Activated T-helper 17 cell treated with anti-CD3 and anti-CD28 coated beads, Interleukin-2, amount 50 U/mL, for 72 hours (primary cell): ENCODE measurements at places on chromosomes 7 and 10. TPM values are rescaled to one million over a fixed set of nuclear protein-coding genes. Genes with fewer than 3 reads are reported as not detected.

CRTAC1 gene
- not detected for total RNA-seq

NPM3 gene
- 72.6 TPM for total RNA-seq

C7orf57 gene
- 0.95 TPM for total RNA-seq

DNA sequence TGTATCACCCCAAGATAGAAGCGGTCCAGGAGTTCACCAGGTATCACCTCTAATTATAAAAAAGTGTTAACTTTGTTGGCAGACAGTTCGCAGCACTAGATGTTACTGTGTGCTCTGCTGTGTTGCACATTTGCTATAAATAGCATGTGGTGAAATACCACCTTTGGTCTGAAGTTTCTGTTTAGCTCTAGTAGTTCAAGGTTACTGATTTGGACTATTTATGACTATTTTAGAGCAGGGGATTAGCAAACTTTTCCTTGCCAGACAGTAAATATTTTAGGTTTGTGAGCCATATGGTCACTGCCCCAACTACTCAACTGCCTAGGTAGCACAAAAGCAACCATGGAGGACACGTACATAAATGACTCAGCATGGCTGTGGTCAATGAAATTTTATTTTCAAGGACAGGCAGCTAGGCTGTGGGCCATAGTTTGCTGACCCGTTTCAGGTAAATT is 16.5 kb downstream of the DENND10 start:
- ATAC-seq, result peak; percentile 77

DNA sequence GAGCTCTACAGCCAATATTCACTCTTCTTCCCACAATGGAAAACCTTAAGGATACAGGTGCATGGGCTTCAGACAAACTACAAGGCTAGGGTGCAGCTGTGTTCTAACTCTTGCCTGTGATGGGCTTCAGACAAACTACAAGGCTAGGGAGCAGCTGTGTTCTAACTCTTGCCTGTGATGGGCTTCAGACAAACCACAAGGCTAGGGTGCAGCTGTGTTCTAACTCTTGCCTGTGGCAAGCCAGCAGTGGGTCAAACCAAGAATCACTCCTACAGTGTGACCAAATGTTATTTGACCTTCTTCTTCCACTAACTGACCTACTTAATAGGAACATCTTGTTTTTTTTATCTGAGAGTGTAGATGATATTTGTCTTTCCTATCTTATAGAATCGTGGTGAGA is 7.4 kb downstream of the SORCS1 start:
- ATAC-seq, result no peak

GRCh38 chr10:47348661-47349470 is 703 bp downstream of the RBP3 start:
- no peak for ATAC-seq
